ENCODE measurements at places on chromosomes 2 and 18.

GRCh38 chr2:148888003-148888501 lies 13.0 kb downstream of the KIF5C start:
- DNase-seq = no peak

DNA sequence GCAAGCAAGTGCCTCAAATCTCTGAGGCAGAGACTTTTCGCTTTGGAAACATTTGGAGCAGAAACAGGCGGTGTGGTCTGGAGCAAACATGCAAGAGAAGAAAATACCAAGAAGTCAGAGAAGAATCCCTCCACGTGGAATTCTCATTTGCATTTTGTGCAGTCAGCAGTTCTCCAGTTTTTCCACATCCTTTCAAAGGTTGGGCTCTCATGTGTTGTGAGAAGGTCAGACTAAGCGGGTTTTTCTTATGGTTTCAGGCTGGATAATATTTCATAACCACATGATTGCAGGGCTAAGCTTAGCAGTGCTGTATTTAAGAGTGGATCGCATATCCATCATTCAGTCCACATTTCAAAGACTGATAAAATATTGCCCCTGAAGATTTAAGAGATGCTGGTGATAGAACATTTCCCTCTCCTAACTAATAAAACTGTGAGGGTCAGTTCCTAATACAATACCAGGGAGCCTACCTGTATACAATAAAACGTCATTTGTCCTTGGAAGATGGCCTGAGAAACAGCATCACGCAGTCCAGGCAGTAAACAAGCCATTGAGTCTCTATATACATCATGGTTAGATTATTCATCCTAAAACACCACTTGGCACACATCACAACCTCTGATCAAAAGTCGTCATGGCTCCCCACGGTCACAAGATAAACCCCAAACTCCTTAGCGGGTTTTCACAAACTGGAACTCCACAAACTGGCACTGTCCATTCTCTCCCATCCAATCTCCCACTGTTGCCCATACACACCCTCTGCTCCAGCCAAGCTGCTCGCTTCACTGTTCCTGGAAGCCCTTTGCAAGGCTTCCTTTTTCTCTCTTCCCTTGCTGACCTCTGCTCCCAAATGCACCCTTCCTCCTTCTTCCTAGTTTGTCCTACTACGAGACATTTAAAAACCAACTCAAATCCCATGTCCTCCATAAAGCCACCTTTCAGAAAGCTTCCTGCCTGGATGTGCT lies 31.5 kb downstream of the ANKRD44 start:
- no peak for DNase-seq

DNA sequence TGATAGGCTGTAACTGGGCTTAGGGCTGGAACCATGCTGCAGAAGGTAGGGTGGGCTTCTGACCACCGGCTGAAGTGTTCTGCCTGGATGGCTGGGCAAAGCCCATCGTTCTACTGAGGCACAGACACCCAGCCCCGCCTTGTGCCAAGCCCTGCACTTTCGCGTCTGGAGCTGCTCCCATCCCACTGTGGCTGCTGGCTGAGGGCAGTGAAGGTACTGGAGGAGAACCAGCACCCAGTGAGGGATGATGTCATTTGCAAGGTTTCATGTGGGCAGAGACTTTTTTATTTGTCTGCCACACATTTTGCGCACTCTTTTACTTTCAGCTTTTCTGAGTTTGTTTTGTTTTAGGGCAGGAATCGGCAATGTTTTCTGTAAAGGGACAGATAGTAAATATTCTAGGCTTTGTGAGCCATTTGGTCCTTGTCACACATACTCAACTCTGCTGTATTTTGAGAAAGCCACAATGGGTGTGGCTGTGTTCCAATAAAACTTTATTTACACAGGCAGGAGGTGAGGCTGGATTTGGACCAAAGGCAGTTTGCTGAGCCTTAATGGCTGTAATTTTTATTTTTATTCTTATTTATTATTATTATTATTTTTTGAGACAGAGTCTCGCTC lies 85.6 kb downstream of the ASB1 start:
- no peak for DNase-seq

DNA sequence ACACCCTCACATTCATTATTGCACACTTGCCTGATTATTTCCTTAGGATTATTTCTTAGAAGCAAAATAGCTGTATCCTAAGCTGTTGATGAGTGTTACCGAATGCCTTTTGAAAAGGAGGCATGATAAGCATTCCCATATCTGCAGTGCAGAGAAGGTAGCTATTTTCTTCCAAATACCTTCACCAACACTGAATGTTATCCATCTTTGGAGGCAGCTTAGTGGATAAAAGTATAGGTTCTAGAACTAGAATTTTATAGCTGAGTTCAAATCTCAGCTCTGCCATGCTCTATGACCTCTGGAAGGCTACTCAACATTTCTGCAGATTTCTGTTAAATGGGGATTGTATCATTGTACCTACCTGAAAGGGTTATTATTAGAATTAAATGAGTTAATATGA lies 185.0 kb upstream of the CCDC150 start:
- DNase-seq = no peak

DNA sequence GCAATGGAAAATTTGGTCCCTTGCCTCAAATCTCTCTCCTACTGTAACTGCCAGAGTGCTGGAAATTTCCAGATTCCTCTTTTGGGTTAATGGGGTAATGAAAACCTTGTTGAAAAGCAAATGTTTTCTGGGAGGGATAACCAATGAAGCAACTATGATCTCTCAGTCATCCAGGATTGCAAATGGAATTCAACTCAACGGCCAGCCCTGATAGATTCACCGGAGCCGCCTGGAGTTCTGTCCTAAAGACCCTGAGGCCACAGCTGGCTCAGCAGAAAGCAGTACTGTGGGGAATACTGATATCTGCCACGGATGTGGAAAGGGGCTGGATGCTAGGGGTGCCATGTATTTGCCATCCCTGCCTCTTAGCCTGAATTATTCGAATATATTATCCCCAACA lies 167.8 kb downstream of the NRP2 start:
- DNase-seq = no peak

GRCh38 chr2:323035-323434 lies 35.1 kb upstream of the ALKAL2 start:
- no peak for DNase-seq

- DNase-seq = no peak
Measured at GRCh38 chr18:73896685-73897084, 250.9 kb downstream of the FBXO15 start.

- no peak for DNase-seq
Measured at GRCh38 chr2:174682007-174682577, 82.2 kb downstream of the CHRNA1 start.

- no peak for DNase-seq
Measured at GRCh38 chr2:73969356-73969755, 15.4 kb upstream of the TET3 start.

DNA sequence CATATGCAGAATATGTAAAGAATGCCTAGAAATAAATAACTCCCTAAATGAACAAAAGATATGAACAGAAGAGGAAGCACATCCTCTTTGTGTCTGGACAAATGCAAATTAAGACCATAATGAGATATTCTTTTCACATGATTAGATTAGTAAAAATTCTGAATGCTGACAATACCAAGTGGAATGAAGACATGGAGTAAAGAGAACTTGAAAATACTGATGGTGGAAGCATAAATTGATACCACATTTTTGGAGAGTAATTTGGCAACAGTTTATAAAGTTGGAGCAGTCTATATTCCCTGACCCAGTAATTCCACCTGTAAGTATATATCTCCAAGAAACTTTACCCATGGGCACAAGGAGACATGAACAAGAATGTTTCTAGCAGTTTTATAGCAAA lies 130.0 kb downstream of the CAPN13 start:
- no peak for DNase-seq

GRCh38 chr2:140601342-140601741 lies 1529.5 kb downstream of the LRP1B start:
- no peak for DNase-seq

GRCh38 chr2:189676471-189676870 lies 2.0 kb downstream of the ANKAR start:
- DNase-seq = no peak

DNA sequence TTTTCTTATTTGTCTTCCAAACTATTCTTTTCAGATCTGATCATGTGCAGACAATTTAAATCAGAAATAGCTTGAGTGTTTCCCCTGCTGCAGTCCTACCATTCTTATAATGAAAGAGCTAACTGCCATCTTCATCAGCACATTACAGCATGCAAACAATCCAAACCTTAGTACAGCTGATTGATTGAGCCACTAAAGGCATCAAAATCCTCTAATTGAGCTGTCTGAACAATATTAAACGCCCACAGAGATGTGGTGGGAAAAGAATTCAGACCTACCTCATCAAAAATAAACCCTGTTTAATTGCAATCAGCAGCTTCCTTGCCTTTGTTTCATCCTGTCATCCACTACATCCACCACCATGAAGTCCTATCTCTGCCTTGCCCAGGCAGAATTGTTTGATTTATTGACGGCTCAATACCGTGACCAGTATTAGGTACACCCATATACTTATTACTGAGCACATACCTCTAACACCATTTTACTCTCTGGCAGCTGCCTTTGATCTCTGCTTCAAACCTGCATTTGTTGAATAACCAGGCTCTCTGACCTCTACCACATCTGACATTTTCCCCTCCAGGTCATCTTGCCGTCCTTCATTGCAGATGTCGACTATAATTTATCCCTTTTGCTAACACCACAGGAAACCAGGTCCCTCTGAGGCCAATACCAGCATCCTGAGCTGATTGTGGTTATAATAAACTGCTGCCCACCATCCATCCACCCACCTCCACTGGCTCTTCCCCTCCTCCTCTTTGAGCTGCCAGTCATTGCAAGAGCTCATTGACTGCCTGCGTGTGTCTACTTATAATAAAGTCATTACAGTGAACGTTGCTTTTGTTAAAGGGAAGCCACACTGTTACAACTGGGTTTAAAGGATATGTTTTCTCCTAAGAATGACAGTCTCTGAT lies 78.5 kb downstream of the RBM43 start:
- no peak for DNase-seq

DNA sequence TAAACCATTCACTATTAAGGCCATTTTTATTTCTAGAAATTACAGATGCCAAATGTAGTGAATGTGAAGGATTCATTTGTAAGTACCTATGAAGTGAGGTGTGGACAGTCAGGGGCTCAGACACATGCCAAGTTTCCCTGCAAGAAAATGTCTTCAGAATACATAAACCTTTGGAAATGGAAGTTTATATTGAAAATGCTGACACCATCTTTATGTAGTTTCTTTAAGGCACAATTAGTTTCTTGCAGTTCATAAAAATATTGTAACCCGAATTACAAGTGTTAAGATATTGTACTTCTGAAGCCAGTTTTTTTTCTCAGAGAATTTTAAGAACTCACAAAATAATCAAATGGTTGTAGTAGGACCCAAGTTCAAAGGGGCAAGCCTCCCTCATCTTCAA lies 66.1 kb upstream of the LYPD1 start:
- no peak for DNase-seq

- DNase-seq = no peak
Measured at GRCh38 chr18:56983275-56983992, 163.5 kb upstream of the BOD1L2 start.

GRCh38 chr18:54433368-54433767 lies 75.7 kb downstream of the C18orf54 start:
- no peak for DNase-seq

DNA sequence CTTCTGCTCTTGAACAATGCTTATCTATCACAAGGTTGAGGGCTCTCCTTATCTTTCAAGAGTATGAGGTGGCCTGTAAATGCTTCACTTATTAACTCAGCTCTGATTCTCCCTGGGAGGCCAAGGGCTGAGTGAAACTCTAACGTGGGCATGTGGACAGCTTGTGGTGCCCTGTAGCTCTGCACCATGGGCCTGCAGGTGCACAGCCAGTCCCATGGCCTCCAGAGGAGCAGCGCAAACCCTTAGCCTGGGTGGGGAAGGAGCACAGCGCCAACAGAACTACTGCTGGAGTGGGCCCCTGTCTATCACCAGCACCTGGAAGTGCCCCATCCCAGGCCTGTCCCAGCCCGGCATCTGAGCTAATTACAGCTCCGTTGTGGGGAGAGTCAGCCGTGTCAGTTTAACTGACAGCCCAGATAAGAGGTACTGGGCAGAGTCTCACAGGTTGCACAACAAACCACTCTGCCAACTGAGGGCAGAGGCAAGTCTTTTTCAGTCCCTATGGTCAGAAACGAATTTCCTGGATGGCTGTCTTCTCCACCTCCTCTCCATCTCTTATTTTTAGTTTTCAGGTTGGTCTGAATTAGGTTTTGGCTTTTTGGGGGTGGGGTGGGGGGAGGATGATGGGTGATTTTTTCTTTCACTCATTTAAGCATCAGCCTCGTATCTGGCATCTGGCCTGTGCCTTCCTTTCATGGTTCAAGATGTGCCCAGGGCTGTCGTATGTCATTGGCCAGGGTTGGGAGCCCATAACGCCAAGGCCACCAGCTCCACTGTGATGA lies 219.5 kb downstream of the BCL2 start:
- DNase-seq = no peak

DNA sequence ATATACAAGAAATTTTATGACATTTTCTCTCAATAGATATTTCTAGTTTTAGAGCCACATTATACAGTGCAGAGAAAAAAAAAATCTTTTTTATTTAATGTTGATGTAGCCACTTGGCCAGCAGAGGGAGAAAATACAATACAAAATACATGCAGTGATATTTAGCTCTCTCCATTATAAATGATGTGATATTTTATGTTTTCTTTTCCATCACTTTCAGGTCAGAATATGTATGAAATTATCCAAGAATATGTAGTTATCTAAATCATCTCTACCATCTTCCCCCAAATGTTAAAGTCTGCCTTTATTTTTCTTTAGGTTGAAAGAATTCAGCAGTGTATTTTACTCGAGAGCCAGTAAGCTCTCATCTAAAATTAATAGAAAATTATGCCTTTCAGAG lies 533.6 kb upstream of the FSHR start:
- DNase-seq = no peak

DNA sequence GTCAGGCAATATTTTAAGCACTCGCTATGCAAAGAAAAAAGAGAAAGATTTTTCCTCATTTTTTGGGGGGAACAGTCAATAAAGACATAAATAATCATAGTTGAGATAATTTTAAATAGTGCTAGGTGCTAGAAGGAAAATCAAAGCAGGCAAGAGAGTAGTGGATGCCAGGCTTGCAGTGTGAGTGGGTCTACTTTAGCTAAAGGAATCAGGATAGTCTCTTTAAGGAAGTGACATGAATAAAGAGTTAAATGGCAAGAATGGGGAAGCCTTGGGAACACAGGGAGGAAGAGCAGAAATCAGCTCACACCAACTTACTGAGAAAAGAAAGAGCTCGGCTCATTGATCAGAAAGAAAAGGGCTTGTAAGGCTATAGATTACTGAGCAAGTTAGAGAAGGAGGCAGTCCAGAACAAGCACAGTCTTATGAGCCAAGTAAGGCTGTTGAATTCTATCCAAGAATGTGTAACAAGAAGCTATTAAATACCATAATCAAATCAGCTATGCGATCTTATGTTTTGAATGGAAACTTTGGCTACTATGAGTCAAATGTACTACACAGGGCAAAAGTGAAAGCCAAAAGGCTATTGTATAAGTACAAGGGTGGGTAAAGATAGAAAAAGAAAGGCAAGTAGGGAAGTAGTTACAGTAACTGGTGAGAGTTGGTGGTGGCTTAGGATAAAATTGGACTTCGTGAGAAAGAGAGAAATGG lies 833.8 kb upstream of the PIK3C3 start:
- DNase-seq = no peak
